ENCODE measurements at places on chromosomes 5 and 9.

GRCh38 chr5:140348104-140348503 is 1.7 kb upstream of the HBEGF start:
- no peak for DNase-seq

DNA sequence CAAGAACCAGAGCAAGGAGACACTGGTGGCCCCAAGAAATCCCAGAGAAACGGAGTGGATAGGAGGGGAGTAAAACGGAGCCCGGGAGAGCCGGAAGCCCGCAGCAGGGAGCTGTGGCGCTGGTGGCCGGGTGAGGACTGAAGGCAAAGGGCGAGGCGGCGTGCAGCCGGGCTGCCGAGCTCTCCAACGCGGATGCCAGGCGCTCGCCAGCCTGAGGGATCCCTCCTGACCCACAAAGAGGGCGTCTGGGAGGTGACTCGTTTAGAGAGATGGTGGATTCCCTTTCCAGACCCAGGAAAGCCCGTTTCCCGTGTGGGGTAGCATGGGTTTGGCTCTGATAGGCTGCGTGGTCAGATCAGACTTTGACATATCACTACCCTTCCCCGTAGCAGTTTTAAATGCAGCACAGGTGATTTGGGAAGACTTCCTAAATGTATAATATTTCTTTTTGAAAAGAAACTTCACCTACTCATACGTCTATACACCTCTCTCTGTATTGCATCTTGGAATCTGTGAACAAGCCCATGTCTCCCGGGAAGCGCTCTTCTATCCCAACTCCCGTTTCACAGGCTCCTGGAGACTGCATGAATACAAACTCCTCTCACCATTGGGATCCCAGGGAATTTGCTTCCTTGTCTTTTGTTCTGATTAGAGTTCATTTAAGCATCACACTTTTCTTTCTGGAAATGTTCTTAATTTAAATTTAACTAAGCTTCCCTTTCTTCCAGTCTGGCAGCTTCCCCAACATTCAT is 158.1 kb downstream of the C9orf152 start:
- DNase-seq = no peak

GRCh38 chr9:112890106-112891081 is at the start of gene SLC46A2:
Gene SLC46A2, minus strand, starts transcription at chr9:112890876. Its CDS starts 195 bp downstream, at chr9:112890681.
- DNase-seq = no peak

DNA sequence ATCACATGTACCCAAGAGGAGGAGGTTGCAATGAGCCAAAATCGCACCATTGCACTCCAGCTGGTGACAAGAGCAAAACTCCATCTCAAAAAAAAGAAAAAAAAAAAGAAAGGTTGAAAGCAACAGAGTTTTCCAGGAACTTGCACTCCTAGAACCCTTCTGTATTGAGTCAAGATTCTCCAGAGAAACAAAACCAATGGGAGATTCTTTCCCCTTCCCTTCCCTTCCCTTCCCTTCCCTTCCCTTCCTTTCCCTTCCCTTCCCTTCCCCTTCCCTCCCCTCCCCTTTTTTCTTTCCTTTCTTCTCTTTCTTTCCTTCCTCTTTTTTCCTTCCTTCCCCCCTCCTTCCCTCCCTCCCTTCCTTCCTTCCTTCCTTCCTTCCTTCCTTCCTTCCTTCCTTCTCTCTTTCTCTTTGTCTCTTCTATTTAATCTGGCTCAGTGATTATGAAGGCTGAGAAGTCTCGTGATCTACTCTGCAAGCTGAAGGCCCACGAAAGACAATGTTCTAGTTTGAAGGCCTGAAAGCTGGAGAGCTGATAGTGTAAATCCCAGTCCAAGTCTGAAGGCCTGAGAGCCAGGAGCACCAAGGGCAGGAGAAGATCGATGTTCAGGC is 59.6 kb upstream of the CNTLN start:
- DNase-seq = no peak

DNA sequence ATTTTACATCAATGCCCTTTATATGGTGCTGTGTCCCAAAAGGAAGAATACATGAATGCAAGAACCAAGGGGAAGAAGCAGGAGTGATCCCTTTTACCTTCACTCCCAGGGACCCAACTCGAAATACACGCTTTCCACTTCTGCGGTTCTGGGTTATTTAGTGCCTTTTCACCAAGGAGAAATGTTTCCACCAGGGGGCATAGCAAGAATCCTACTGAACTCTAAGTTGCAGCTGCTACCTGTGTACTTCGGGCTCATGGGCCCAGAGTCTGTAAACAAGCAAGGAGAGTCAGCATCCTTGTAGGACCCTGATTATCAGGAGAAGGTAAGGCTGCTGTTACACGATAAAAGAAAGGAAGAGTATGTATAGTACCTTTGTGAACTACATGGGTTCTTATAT is 45.7 kb downstream of the DPYSL3 start:
- DNase-seq = no peak

DNA sequence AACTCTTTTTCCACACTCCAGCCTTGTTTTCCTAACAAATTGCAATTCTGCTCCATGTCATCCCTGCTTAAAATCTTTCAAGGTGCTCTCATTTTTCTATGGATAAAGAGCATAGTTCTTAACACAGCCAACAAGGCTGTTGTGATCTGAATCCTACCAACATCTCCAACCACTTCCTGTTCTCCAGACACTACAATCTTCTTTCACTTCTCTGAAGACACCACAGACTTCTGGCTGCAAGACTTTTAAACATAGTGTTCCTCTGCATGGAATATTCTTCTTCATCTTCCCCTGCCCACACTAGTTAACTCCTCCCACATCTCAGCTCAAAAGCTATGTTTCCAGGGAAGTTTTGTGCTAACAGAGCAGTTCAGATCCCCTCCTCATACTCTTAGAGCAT is 404.8 kb downstream of the MAN2A1 start:
- no peak for DNase-seq

GRCh38 chr5:157247267-157247666 is 18.7 kb upstream of the CYFIP2 start:
- no peak for DNase-seq

- peak; percentile 22 for DNase-seq
These were observed 32.7 kb upstream of the FSD1L start for GRCh38 chr9:105414947-105415661.

GRCh38 chr5:87136733-87137132 is 130.9 kb upstream of the RASA1 start:
- no peak for DNase-seq

DNA sequence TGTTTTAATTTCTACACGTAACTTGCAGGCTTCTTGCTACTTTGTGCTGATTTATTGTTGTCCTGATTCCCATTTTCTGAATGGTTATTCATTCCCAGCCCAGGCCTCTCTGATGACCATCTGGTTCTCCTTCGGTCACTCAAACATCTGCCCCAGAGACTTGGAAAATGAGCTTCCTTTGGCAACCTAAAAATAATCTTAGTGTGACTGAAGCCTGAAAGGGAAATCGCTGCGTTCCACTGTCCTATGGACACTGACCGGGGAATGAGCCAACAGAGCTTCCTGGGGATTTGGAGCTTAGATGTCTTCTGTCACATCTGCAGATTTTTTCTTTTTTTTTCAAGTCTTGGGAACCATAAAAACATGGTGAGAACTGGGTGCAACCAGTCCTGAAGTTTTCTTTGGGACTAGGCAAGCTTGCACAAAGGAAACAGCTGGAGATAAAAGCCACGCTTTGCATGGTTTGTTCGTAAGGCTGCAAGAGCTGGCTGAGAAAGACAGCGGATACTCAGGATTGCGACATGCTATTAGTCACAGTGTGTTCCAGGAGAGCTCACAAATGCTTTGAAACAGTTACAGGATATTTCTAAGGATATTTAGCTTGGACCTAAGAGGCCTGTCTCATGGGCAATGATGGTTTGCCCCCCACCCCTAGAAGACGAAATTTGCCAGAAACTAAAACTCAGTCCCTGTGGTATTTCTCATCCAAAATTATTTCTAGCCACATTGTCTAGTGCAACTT is 146.2 kb downstream of the GOLPH3 start:
- DNase-seq = no peak

- DNase-seq = no peak
These were observed 512.1 kb upstream of the MEF2C start for GRCh38 chr5:89395111-89395510.

GRCh38 chr5:170643591-170643990 is 139.8 kb downstream of the KCNIP1 start:
- no peak for DNase-seq

DNA sequence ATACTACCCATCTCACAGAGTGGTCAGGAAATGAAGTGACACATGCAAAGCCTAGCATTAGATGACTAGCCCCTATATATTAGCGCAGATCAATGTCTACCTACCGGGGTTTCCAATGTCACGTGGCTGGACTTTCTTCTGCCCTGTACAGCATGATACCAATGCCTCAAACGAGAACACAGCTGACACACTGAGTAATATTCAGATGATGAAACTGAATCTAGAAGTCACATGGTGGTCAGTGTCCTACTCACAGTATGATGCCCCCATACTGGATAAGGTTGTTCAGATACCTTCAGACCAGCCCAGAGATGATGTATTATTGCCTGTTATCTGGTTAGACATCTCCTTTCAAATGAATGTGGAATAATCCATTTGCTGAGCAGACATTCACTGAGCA is 71.1 kb upstream of the FRRS1L start:
- no peak for DNase-seq

DNA sequence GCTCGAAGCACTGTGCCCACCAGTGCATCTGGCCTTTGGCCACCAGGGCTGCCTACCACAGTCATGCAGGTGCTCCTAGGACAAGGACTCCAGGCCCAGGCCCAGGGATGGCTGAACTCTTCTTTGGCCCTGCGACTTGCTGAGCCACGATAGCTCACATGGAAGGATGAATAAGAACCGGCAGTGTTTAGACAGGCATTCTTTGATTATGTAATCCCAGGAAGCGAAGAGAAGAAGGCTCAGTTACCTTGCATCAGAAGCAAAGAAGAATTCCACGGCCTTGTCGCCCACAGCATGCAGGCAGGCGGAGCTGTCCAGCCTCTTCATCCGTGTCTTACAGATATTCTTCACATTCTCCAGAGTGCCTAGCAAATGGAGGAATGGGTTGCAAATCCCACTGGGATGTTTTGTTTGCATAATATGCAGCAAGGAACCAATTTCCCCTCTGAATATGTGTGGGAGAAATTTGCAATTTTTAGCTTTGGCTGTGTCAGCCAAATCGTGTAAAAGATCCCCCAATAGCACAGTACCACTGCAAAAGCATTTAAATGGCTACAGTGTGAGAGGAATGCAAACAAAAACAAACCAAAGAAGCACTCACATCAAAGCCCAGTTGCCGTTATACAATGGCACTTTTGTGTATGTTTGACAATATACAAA is 29.1 kb downstream of the GFPT2 start:
- no peak for DNase-seq

DNA sequence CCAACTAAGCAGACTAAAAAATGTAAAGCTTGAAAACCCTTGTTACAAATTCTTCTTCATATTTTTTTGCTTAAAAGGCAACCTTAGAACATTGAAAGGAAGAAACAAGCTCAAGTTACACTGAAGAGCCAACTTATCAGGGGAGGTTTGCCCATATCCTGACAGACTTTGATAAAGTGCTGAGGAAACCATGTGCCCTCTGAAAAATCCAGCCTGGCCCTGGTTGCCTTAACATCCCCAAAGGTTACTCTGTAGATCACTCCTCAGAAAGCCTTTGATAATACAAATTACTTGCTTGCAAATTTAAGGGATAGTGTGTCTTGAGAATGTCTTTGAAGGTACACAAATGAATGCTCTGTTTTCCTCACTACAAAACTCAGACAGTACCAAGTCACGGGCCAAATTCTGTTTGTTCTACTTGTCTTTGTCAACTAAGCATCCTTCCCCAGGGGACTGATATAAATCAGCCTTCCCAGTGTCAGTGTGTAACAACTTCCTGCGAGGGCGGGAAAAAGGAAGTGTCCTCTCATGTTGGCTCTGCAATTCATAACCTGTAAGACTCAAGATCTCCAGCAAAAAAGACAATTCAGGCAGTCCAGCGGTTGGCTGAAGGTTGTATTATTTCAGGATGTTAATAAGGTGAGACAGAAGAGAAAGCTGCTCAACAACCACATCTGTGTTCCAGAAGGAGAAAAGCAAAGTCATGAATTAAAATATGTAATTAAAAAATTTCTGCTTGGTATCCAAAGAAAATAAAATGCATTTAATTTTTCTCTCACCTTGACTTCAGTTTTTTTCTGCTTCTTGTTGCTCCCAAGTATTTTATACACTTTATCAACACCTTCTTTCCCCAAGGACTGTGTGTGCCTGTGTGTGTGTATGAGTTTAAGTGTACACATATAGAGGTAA is 199.9 kb downstream of the PIK3R1 start:
- no peak for DNase-seq

DNA sequence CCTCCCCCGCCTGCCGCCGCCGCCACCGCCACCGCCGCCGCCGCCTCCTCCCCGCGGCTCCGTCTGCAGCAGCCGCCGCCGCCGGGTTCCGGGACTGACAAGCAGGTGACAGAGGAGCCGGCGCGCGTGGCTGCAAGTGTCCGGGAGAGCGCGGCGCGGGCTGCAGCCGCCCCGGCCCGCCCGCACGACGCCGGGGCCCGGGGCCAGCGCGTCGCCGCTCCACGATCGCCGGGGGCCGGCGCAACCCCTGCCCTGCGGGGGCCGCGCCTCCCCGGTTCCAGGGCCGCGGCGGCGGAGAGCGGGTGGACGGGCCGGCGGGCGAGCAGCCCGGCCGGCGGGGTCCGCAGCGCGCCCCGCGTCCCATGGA is 343 bp downstream of the LMX1B start:
- no peak for DNase-seq

GRCh38 chr5:172630482-172630881 is 10.6 kb upstream of the NEURL1B start:
- DNase-seq = no peak

DNA sequence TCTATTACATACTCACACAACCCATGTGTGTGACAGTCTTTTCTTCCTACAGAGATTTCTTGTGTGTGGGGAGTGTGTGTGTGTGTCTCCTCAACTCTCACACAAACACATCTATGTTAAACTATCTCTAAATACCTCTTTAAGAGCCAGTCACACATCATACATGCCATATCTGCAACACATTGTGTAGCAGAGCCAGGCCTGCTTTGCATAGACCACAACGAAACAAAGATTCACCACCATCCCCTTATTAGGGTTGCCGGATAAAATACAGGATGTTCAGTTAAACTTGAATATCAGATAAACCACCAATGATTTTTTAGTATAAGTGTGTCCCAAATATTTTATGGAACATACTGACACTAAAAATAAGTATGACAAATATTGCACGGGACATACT is 2.3 kb downstream of the FAM170A start:
- DNase-seq = no peak

DNA sequence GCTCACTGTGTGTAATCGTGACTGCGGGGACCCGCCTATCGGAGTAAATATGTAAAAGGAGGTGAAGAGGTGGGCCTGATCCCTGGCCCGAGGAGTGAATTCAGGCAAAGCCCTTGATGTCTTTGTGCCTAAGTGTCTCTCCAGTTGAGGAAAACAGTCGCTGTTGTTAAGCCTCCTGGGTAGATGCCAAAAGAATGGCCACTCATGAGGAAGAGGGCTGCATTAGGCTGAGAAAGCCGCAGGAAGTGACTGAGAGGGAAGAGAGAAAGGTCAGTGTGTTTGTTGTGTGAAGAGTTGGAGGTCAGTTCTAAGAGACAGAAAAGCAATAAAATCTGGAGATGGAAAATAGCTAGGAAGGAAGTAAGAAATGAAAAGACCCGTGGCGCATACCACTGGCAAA is 35.8 kb upstream of the PIP5K1B start:
- no peak for DNase-seq

GRCh38 chr9:121826711-121827110 is 175.3 kb downstream of the DAB2IP start:
- no peak for DNase-seq

Measured in activated CD8-positive, alpha-beta memory T cell treated with anti-CD3 and anti-CD28 coated beads for 1 hour (primary cell).